Left cardiac atrium (tissue), 4 donors: ENCODE measurements at places on chromosomes 5 and 9. TPM values are rescaled to one million over a fixed set of nuclear protein-coding genes. Genes with fewer than 3 reads are reported as not detected.

The CBY3 gene
- not detected for total RNA-seq

The C5orf46 gene
- total RNA-seq: 2.7 TPM

The ENTREP1 gene
- total RNA-seq: 12.0 TPM

The SYNPO gene
- total RNA-seq: 503 TPM

The GABRA6 gene
- total RNA-seq: not detected

The LHX2 gene
- 0.38 TPM for total RNA-seq

The TUT7 gene
- total RNA-seq: 14.3 TPM

The ZNF366 gene
- 9.1 TPM for total RNA-seq

The IRX2 gene
- total RNA-seq: 1.0 TPM

The SLC34A3 gene
- not detected for total RNA-seq

The PKN3 gene
- 6.2 TPM for total RNA-seq

The PFN3 gene
- total RNA-seq: not detected

The SHISAL2B gene
- not detected for total RNA-seq

The PIK3R1 gene
- 127 TPM for total RNA-seq

The C1QTNF3 gene
- 2.5 TPM for total RNA-seq

The ANKRD31 gene
- total RNA-seq: 0.06 TPM

The IL4 gene
- total RNA-seq: not detected

DNA sequence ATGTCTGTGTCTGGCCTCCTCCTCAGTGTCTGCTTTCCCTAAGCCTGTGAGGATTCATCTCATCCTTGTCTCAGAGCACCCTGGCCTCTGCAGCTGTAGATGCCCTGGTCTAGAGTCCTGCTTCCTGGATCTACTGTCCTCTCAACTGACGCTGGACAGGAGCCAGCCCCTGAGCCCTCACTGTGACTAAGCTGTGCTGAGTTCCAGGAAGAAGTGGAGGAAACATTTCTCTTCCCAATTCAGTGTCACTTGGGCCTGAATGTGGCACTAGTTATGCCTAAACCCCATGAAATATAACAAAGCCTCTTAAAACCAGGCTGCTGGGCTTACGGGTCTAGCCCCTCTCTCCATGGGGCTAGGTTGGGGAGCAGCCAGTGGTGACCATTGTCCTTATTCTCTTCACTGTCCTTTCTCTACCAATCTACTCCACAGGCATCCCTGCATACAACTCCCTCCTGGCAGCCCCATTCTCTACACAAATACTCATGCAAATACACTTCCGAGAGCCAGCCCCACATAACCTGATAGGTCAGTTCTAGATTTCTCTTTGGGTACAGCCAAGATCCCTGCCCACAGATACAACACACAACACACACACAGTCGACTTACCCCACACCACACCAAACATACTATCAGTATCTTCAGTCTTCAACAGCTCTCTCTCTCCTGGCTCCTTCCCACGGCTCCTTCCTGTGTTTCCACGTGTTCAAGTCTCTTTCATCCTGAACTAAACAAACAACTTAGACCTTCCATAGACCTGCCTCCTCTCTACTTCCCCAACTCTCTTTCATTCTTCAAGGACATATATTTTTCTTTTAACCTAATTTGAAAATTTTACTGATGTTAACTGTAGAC lies 220.8 kb downstream of the SNX18 start:
- peak; percentile 83 for DNase-seq

GRCh38 chr5:98913911-98914310 lies 14.9 kb downstream of the CHD1 start:
- DNase-seq: no peak

DNA sequence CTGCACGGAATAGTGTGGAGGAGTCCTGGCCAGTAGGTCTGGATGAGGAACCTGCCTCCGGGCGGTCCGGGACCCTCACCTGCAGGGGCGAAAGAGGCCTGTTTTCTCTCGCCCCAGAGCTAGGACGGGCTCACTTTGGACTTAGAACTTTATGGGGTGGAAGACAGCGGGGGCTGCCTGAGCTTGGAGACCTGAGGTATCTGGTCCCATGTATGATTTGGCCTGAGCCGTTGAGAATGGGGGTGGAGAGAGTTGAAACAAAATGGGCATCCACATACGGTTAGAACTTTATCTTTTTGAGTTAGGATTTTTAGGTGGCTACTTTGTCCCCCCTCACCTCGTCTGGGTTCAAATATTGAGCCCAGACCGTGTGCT lies 681 bp upstream of the ETF1 start:
- DNase-seq: no peak

GRCh38 chr5:5005353-5005752 lies 134.8 kb upstream of the ADAMTS16 start:
- no peak for DNase-seq

- no peak for DNase-seq
Observed at GRCh38 chr5:122545986-122546385, 228.9 kb upstream of the SNX2 start.

DNA sequence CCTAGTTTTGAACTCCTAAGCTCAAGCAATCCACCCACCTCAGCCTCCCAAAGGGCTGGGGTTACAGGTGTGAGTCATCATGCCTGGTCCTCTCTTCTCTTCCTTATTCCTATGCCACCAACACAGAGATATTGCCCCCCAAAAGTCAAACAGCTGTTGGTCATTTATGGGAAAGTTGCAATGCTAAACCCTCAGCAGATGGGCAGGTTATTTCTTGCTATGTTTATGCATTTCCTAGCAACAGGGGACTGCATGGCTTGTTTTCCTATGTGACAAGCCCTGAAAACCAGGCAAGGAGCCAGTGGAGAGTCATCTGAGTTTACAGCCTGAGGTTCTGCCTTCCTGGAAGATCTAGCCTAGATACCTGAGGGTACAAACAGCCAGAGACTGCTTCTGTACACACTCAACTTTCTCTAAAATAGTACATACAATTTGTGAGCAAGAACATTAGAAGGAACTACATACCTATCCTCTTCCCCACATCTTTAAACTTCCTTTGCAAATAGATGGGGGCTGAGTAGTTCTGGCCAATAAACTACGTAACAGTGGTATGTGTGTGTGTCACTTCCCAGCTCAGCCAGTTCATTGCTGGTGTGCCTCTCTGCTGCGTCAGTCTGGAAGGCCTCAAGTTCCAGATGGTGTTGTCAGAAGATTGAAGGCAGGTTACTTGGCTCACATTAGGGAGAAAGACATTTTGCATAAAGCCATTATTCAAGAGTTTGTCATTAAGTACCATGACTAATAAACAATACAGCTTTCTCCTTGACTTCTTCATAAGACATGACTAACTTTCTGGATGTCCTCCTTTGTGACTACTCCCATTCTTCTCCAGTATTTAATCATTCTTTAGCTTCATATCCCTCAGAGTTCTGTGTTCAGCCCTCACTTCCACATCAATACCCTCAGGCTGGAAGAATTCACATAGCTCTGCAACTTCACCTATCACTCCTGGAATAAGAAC lies 65.3 kb downstream of the CSNK1A1 start:
- peak; percentile 88 for DNase-seq

GRCh38 chr9:99866398-99866797 lies 40.1 kb upstream of the STX17 start:
- DNase-seq: no peak

GRCh38 chr9:133137451-133138231 lies 16.6 kb upstream of the RALGDS start:
- DNase-seq: peak; percentile 54

GRCh38 chr5:112174959-112175594 lies 244.0 kb downstream of the EPB41L4A start:
- no peak for DNase-seq

DNA sequence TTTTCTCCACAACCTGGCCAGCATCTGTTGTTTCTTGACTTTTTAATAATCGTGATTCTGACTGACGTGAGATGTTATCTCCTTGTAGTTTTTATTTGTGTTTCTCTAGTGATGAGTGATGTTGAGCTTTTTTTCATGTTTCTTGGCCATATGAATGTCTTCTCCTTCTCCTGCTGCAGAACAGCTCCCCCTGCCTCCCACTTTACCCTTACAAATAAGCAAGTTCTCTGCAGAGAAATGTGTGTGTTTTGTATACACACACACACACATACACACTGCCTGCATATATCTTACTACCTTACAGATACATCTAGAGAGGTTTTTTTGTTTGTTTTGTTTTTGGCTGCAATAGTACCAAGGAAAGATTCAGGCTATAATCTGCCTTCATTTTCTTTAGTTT lies 88.7 kb upstream of the PHF24 start:
- DNase-seq: no peak

GRCh38 chr9:93525476-93525875 lies 50.9 kb upstream of the PHF2 start:
- no peak for DNase-seq

GRCh38 chr9:71171517-71171916 lies 50.1 kb upstream of the TRPM3 start:
- no peak for DNase-seq

- no peak for DNase-seq
Observed at GRCh38 chr9:122949696-122950095, 8.9 kb downstream of the RABGAP1 start.

GRCh38 chr9:35051069-35051967 lies 21.1 kb downstream of the VCP start:
- DNase-seq: peak; percentile 40

DNA sequence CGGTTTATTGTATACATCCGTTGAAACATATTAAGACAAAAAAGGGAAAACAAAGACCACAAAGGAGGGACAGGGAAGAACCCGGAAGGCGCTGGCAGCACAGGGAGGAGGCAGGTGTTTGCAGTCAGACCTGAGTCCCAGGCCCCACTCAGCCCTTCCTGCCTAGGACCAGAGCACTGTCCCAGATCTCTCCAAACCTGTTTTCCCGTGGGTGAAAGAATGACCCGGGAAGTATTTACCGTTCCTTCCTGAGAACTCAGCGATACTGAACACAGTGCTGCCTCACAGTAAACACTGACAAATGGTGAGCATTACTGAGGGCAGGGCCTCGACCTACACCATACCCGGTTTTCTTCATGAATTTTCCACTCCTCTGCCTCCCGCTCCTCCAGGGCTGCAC lies 1.2 kb downstream of the ABO start:
- no peak for DNase-seq

DNA sequence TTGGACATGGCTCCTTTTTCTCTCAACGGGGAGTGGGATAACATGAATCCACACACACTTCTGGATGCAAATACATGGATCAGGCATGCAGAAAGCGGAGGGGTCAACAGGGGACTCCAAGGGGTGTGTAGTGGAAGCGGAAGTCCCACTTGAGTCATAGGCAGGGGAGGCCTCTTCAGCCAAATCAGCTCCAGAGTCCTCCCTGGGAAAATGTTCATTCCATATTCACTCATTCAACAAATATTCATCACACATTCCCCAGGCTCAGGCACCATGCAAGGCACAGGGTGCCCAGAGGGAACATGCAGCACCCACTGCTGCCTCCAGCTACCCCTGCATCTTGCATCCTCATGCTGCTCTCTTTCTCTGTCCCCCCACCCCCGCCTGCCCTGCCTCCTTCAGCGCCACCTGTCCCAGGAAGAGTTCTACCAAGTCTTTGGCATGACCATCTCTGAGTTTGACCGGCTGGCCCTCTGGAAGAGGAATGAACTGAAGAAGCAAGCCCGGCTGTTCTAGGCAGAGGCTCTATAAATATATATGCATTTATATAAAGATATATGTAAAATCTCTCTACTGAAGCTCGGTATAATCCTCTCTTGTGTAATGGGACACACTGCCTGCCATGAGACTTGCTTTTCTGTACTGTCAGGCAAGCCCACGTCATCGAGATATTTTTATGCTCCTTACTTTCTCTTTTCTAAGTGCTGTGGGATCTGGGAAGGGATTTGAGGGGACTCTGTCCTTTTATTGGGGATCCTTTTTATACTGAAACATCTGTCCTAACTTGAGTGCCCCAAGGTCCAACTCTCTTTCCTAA lies 13.6 kb upstream of the AFAP1L1 start:
- no peak for DNase-seq

DNA sequence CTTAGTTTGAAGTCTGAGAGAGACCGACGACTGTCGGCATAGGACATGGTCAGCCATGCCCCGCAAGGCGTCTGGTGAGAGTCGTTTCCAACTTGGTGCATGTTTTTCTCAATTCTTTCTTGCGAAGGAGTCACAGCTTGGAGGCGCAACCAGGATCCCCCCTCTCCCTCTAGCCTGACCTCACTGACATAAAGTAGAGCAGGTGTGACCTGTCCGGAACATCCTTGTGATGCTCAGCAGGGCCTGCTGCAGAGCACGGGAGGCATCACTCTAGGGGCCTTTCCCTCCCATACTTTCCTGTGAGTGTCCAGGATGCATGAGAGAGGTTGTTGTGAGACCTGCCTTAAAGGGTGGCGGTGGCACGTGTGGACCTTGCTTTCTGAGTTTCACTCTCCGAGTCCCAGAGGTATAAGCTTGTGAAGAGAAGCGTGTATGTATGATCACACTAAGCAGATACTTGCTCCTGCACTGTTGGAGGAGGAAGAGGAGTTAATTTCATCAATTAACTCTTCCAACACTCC lies 5.0 kb downstream of the TENT4A start:
- DNase-seq: no peak

- no peak for DNase-seq
Observed at GRCh38 chr5:35228310-35228709, 2.0 kb downstream of the PRLR start.

DNA sequence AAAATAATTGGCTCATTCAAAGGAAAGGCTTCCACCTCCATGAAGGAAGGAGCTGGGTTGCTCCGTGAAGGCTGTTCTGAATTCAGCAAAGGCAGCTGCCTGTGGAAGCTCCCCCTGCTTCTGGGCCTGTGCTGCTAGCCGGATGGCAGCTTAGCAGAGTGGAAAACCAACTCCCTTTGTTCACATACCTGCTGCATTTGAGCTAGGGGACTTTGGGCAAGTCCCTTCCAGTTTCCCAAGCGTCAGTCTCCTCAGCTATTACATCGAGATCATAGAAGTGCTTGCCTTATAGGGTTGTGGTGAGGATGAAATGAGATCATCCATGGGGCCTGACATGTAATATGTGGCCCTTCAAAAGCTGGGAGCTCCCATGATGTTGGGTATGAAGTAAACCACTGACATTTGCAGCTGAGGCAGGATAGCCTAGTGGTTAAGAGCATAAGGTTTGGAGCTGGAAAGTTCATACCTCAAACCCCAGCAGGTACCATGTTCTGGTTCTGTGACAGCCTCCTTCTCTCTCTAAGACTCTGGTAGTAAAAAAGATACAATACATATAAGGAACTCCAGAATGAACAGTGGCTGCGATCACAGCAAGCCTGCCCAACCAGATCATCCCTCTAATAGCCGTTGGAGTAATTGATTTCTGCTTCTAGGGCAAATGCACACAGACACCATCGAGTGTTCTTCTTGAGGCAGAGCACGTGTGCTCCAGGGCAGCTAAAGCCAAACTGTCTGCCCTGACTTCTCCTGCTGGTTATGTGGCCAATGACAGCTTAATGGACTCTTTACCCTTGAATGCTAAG lies 11.0 kb upstream of the DENND1A start:
- no peak for DNase-seq

DNA sequence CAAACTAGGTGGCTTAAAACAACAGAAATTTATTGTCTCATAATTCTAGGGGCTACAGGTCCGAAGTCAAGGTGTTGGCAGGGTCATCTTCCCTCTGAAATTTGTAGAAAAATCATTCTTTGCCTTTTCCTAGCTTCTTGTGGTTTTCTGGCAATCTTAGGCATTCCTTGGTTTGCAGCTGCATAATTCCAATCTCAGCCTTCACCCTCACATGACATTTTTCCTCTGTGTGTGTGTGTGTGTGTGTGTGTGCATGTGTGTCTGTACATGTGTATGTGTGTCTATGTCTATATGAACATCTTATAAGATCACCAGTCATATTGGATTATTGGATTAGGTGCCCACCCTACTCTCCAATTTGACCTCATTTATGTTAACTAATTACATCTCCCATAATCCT lies 330.6 kb downstream of the CHSY3 start:
- DNase-seq: no peak

GRCh38 chr5:53091289-53091688 lies 18.3 kb downstream of the MOCS2 start:
- DNase-seq: no peak
